Stomach (tissue), 19 donors: ENCODE measurements at places on chromosomes 16 and 17. TPM values are rescaled to one million over a fixed set of nuclear protein-coding genes. Genes with fewer than 3 reads are reported as not detected.

The GALR2 gene
- total RNA-seq: not detected

The TMEM204 gene
- total RNA-seq: 15.2 TPM

The TMEM88 gene
- 1.8 TPM for total RNA-seq

The KRTAP9-2 gene
- not detected for total RNA-seq

The KRT25 gene
- not detected for total RNA-seq

The CMTM2 gene
- not detected for total RNA-seq

The CLEC19A gene
- total RNA-seq: not detected

The ACSM2A gene
- not detected for total RNA-seq

The OSGIN1 gene
- 3.8 TPM for total RNA-seq
